ENCODE measurements at places on chromosomes 7 and 10.

GRCh38 chr7:41661596-41661995 is 41.3 kb downstream of the INHBA start:
- DNase-seq: no peak

- no peak for DNase-seq
Observed at GRCh38 chr10:27504808-27505460, 830 bp downstream of the RAB18 start.

- no peak for DNase-seq
Observed at GRCh38 chr10:131703941-131704340, 196.9 kb upstream of the PPP2R2D start.

DNA sequence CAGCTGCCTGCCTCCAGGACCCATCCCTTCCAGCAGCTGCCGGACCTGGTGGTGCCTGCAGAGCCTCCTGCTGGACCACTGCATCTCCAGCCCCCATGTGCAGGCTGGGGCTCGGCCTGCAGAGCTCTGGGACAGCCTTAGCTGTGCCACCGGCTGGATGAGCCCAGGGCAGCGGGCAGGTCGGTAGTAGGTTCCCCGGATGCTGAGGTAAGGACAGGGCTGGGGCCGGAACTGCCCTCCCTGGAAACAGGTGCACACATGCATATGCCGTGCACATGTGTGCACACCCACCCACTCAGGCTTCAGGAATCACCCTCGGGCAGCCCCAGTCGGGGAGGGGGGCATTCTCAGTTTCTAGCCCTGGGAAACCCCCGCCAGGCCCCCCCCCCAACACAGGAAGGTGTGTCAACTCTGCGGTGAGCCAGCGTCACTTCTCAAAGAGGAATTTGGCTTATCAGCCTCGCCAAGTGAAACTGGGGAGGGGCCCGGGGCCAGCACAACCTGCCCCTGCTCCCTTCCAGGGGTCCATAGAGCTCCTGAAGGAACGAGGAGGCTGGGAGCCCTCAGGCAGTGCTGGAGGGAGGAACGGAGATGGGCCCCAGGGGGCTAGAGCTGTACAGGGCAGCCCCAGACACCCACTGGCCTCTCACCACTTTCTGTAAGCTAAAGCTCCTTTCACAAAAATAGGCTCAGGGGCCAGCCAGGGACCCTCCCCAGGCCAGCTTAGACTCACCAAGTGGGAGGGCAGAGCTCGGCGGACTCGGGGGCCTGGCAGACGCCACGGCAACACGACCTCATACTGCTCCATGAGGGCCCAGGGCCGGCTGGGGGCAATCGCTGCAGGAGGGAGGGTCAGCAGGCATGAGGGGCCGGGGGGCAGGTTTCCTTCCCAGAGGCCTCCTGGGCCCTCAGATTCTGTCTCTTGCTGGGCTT is 1.7 kb downstream of the ADAM8 start:
- DNase-seq: peak; percentile 70

DNA sequence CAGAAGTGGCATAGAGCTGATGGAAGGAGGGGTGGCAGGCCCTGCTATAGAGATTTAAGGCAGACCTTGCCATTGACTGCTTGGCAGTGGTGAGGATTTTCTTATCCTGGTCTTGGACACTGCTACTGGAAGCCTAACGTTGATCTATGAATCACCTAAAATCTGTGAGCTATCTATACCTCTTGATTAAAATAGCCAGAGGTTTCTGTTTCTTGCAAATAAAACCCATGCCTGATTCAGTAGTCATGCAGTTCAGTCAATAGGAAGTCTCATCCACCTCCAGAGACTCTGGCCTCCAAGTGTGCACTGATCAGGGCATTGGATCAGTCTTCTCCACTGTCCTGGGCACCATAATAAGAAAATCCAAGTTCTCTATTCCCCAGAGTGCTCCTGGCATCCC is 286.5 kb downstream of the PTEN start:
- no peak for DNase-seq

- no peak for DNase-seq
Observed at GRCh38 chr10:77421591-77421990, 216.0 kb downstream of the KCNMA1 start.

DNA sequence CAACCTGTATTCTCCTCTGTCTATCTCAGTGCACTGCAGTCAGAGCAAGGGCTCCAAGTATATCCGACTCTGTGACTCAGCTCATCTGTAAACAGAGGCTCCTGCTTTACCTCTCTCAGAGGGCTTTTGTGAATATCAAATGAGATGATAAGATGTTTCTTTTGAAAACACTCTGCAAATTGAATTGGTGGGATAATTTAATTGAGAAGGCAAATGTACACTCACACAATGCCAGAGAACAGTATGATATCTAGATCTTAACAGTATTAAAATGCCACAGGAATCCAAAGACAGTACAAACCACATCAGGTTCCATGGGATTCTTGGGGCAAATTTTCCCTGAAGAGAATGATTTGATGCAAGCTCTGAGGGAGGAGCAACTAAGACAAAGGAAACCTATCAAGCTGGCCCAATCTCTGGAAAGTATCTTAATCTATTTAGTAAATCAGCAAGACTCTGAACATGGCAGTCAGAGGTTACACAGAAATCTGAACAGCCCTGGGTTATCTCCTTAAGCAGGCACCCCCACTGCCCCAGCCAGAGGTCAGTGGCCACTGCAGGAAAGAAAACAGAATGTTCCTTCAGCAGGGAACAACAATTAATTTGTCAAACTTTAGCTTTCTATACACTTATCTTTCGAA is 45.9 kb downstream of the DOCK4 start:
- DNase-seq: no peak

GRCh38 chr10:32056136-32057035 is at the start of gene KIF5B:
KIF5B (minus strand) TSS chr10:32056425; CDS start chr10:32055973, 452 bp downstream.
- DNase-seq: peak; percentile 85

DNA sequence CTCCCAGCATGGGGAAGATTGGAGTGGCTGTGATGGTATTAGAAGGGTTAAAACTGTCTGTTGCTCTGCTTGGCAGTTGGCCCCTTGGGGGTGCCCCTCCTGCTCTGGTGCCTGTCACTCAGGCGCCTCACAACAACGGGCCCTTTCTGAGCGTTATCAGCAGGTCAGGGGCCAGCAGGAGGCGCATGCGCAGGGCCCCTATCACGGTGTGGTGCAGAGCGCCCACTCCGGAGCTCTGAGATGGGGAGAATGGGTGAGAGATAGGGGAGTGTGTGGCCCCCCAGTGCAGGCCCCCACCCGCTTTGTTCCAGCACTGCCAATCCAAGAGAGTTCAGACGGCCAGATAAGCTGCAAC is 24.8 kb downstream of the GBX1 start:
- no peak for DNase-seq

GRCh38 chr7:16086743-16087142 is 334.6 kb downstream of the CRPPA start:
- no peak for DNase-seq

DNA sequence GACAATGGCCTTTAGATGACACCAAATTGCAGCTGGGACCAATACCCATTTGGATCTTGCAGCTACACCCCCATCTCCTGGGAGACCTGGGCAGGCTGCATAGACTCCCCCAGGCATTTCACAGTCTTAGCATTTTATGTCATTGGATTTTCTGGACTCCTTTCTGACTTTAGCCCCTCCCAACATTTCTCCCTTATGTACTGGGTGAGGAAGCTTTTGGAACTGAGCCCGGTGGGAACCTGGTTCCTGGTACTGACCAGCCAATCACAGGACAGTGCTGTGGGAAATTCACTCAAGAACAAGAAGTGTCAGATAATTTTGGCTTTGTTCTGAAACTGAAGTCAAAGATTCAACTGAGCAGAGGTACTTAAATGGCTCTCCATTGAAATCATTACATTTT is 177.7 kb downstream of the ACTR3B start:
- DNase-seq: no peak

GRCh38 chr10:19919671-19920070 is 103.4 kb downstream of the PLXDC2 start:
- no peak for DNase-seq

DNA sequence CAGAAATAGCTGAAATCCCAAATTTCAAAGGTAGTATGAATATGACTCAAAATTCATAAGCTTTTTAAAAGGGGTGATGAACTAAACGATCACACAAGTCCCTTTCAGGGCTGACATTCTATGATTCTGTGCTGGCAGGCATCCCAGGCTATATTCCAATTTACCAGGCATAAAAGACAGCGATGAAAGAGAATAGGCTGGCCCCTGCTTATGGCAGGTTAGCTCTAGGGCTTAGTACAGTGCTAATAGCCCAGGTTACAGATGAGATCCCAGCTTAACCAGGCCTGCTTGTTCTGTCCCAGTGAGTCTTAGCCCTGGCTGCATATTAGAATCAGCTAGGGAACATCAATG is 56.4 kb downstream of the CDHR3 start:
- DNase-seq: no peak

GRCh38 chr10:124497196-124497881 is 35.7 kb downstream of the LHPP start:
- no peak for DNase-seq

DNA sequence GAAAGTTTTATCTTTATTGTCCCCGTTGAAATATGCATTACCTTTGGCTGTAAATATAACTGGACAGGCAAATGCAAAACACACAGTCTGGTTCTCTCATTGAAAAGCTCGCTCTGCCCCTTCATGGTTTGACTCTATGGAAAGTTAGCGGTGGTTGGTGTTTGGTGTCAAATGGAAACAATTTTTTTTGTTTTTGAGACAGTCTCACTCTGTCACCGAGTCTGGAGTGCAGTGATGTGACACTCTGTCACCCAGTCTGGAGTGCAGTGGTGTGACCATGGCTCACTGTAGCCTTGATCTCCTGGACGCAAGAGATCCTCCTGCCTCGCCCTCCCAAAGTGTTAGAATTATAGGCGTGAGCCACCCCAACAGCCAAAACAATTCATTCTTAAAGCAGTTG is 149.7 kb downstream of the LRRC4 start:
- DNase-seq: no peak

Data from activated T-helper 2 cell treated with anti-CD3 and anti-CD28 coated beads, Interferon-gamma antibody, Interleukin-2, Interleukin-4, amounts not matched to agents 10 μg/mL and 5 μg/mL and 100 μg/mL, durations not matched to agents 14 hours and 24 hours and 36 hours (primary cell).